ENCODE measurements at places on chromosomes 2 and 18. TPM values are rescaled to one million over a fixed set of nuclear protein-coding genes. Genes with fewer than 3 reads are reported as not detected.

The UGT1A9 gene
- not detected for total RNA-seq

The SLC9A4 gene
- total RNA-seq: not detected

The FLACC1 gene
- 0.98 TPM for total RNA-seq

The FHOD3 gene
- total RNA-seq: 20.8 TPM

The SPATA3 gene
- not detected for total RNA-seq

The PRLH gene
- total RNA-seq: not detected

The SF3B6 gene
- 73.7 TPM for total RNA-seq

DNA sequence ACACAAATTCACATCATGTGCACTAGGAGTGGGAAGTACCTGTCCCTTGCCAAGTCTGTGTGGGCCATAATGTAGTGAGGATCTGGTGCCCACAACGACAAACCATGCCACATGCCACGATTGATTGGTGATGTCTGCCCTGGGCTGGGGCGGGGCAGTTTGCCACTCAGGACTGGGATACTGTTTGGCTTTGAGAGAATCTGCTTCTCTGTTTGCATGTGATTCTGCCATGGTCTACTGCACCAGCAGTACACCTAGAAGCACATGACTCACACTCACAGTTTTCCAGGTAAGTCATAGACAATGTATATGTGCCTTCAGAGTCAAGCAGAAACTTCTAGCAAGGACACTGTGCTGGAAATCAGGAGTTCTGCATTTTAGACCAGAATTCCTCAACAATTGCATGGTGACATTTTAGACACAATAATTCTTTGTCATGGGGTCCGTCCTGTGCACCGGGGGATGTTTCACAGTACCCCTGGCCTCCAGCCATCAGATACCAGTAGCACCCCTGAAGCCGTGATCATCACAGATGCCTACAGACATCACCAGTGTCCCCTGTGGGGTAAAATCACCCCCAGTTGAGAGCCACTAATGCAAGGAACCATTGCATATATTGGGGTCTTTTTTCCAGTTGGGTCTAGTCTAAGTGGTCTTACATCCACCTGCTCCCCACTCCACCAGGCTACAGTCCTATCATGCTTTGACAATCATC, 278.3 kb downstream of the EIPR1 start:
- H3K4me3 ChIP-seq: no peak overlapping the region
- H3K4me1 ChIP-seq: no peaks in the 10 kb centered on the region
- DNase-seq: no peak
- no peaks in the 10 kb centered on the region for H3K27me3 ChIP-seq

DNA sequence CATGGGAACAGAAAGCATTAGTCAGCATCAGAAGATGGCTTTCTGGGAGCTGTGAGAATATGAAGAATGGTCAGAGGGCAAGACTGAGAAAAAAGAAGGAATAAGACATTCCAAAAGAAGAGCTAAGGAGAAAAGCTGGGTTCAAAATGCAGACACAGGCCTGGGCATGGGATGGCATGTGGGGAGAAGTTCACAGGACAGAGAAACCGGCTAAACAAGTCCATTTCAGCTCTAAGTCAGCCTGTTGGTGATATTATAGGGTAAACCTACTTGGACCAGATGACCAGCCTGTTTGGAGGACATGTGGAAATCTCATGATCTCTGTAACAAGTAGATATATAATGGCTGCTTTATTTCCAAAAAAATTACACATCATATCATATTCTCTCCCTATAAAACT, 91.7 kb upstream of the MEIS1 start:
- no peaks in the 10 kb centered on the region for H3K36me3 ChIP-seq
- no peaks in the 10 kb centered on the region for H3K27me3 ChIP-seq
- H3K4me1 ChIP-seq: no peaks in the 10 kb centered on the region
- no peak overlapping the region for H3K27ac ChIP-seq

- no peaks in the 10 kb centered on the region for H3K4me1 ChIP-seq
- no peak overlapping the region for H3K4me3 ChIP-seq
- no peak overlapping the region for H3K27ac ChIP-seq
- H3K27me3 ChIP-seq: no peaks in the 10 kb centered on the region
Observed at GRCh38 chr18:59752666-59753065, 55.4 kb upstream of the CCBE1 start.

- no peak for DNase-seq
- no peaks in the 10 kb centered on the region for H3K36me3 ChIP-seq
- H3K4me3 ChIP-seq: no peak overlapping the region
- H3K4me1 ChIP-seq: no peaks in the 10 kb centered on the region
- H3K27ac ChIP-seq: no peak overlapping the region
Observed at GRCh38 chr2:75788902-75789301, 78.2 kb upstream of the GCFC2 start.

GRCh38 chr2:221100467-221101089, 471.5 kb downstream of the EPHA4 start:
- no peak overlapping the region for H3K4me3 ChIP-seq
- no peak overlapping the region for H3K27ac ChIP-seq
- no peaks in the 10 kb centered on the region for H3K36me3 ChIP-seq
- no peaks in the 10 kb centered on the region for H3K4me1 ChIP-seq
- no peak for DNase-seq
- H3K27me3 ChIP-seq: no peaks in the 10 kb centered on the region

GRCh38 chr18:63144748-63145147, 174.8 kb downstream of the BCL2 start:
- no peak overlapping the region for H3K4me3 ChIP-seq
- no peak overlapping the region for H3K27ac ChIP-seq
- peaks cover 43% of the 10 kb centered on the region for H3K4me1 ChIP-seq
- H3K36me3 ChIP-seq: no peaks in the 10 kb centered on the region
- no peaks in the 10 kb centered on the region for H3K27me3 ChIP-seq

GRCh38 chr18:22342625-22343024, 75.1 kb downstream of the CTAGE1 start:
- H3K36me3 ChIP-seq: no peaks in the 10 kb centered on the region
- no peak overlapping the region for H3K27ac ChIP-seq
- no peak for DNase-seq
- no peaks in the 10 kb centered on the region for H3K4me1 ChIP-seq

DNA sequence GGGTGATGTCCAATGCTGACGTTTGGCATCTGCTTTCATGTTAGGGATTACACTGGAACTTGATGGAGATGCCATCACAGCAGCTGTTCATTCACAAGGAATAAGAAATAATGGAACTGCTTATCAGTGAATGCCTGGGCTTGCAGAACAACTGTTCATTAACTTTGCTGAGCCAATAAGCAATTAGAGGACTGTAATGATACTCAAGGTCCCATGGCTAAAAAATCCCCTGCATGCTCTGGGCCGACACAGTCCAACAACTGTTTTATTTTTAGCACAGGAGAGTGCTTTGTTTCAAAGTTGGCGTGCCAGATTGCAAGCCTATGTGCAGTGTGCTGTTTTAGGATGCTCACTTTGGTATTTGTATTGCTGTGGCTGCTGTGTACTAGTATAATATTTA, 408.0 kb upstream of the RGPD4 start:
- H3K27ac ChIP-seq: no peak overlapping the region
- no peaks in the 10 kb centered on the region for H3K36me3 ChIP-seq
- no peak for DNase-seq

- no peaks in the 10 kb centered on the region for H3K4me1 ChIP-seq
- no peaks in the 10 kb centered on the region for H3K27me3 ChIP-seq
- no peak for DNase-seq
- H3K36me3 ChIP-seq: no peaks in the 10 kb centered on the region
Observed at GRCh38 chr18:30987467-30988241, 54.9 kb downstream of the DSC3 start.

DNA sequence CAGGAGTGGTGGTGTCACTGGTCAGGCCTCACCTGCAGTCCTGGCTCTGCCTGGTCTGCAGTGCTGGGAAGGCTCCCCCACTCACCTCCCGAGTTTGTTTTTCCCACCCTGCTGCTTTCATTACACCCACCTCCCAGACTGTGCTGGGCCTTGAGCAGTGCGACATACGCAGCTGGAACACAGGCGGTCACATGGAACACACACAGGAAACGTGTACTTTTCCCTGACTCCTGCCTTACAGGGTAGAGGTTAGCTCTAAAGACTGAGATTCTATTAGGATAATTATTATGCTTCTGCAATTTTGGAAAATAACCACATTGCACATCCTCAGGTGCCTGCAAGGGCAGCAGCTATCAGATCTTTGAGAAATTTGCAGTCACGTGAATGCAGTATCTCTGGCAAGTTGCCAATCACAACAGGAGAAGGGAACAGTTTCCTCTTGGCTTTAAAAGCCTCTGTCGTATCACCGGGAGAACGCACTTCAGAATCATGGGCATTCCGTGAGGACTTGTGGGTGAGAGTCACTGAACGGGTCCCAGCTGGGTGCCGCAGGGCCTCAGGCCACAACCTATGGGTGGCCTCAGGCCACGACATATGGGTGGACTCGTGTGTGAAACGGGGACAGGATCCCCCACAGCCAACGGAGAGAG, 136.5 kb downstream of the ZNF236 start:
- DNase-seq: no peak
- H3K4me3 ChIP-seq: no peak overlapping the region
- no peaks in the 10 kb centered on the region for H3K36me3 ChIP-seq
- no peak overlapping the region for H3K27ac ChIP-seq
- H3K4me1 ChIP-seq: peaks cover 27% of the 10 kb centered on the region

GRCh38 chr2:220220009-220220408, 592.6 kb downstream of the SLC4A3 start:
- no peaks in the 10 kb centered on the region for H3K36me3 ChIP-seq
- DNase-seq: no peak
- no peak overlapping the region for H3K4me3 ChIP-seq
- H3K4me1 ChIP-seq: no peaks in the 10 kb centered on the region
- no peaks in the 10 kb centered on the region for H3K27me3 ChIP-seq
- no peak overlapping the region for H3K27ac ChIP-seq

GRCh38 chr18:10138719-10139118, 224.9 kb downstream of the VAPA start:
- no peaks in the 10 kb centered on the region for H3K27me3 ChIP-seq
- no peak for DNase-seq
- H3K4me3 ChIP-seq: no peak overlapping the region
- H3K36me3 ChIP-seq: no peaks in the 10 kb centered on the region

GRCh38 chr2:40554665-40555294, 102.9 kb upstream of the SLC8A1 start:
- H3K27me3 ChIP-seq: no peaks in the 10 kb centered on the region
- DNase-seq: peak; percentile 78
- no peak overlapping the region for H3K27ac ChIP-seq
- no peaks in the 10 kb centered on the region for H3K36me3 ChIP-seq
- no peaks in the 10 kb centered on the region for H3K4me1 ChIP-seq
- H3K4me3 ChIP-seq: no peak overlapping the region

- H3K4me3 ChIP-seq: no peak overlapping the region
- H3K36me3 ChIP-seq: no peaks in the 10 kb centered on the region
- no peaks in the 10 kb centered on the region for H3K27me3 ChIP-seq
- H3K27ac ChIP-seq: no peak overlapping the region
- H3K4me1 ChIP-seq: no peaks in the 10 kb centered on the region
Observed at GRCh38 chr2:220935789-220936321, 636.2 kb downstream of the EPHA4 start.

- H3K27me3 ChIP-seq: peaks cover 29% of the 10 kb centered on the region
- H3K4me1 ChIP-seq: no peaks in the 10 kb centered on the region
- peak overlapping the region; percentile 70 for H3K4me3 ChIP-seq
- peak overlapping the region; percentile 69 for H3K27ac ChIP-seq
Observed at GRCh38 chr2:19346983-19347618, 11.3 kb downstream of the OSR1 start.

- H3K4me3 ChIP-seq: no peak overlapping the region
- no peak for DNase-seq
- H3K36me3 ChIP-seq: no peaks in the 10 kb centered on the region
- no peaks in the 10 kb centered on the region for H3K27me3 ChIP-seq
Observed at GRCh38 chr2:117056376-117056748, 758.1 kb upstream of the DDX18 start.

GRCh38 chr2:75079575-75079974, 119.7 kb downstream of the TACR1 start:
- H3K27ac ChIP-seq: no peak overlapping the region
- no peaks in the 10 kb centered on the region for H3K4me1 ChIP-seq
- H3K4me3 ChIP-seq: no peak overlapping the region
- no peaks in the 10 kb centered on the region for H3K36me3 ChIP-seq

GRCh38 chr2:17762451-17762850, 8.5 kb downstream of the GEN1 start:
- no peaks in the 10 kb centered on the region for H3K36me3 ChIP-seq
- H3K4me3 ChIP-seq: no peak overlapping the region
- DNase-seq: no peak
- H3K27ac ChIP-seq: no peak overlapping the region
- no peaks in the 10 kb centered on the region for H3K27me3 ChIP-seq

GRCh38 chr18:49802623-49803022, 10.7 kb downstream of the ACAA2 start:
- H3K36me3 ChIP-seq: no peaks in the 10 kb centered on the region
- no peaks in the 10 kb centered on the region for H3K4me1 ChIP-seq
- no peak overlapping the region for H3K4me3 ChIP-seq
- no peak overlapping the region for H3K27ac ChIP-seq
- no peak for DNase-seq

GRCh38 chr2:130963849-130964793, 127.4 kb downstream of the ARHGEF4 start:
- peak overlapping the region; percentile 43 for H3K4me3 ChIP-seq
- no peaks in the 10 kb centered on the region for H3K36me3 ChIP-seq
- no peak for DNase-seq
- no peaks in the 10 kb centered on the region for H3K4me1 ChIP-seq
- no peak overlapping the region for H3K27ac ChIP-seq

DNA sequence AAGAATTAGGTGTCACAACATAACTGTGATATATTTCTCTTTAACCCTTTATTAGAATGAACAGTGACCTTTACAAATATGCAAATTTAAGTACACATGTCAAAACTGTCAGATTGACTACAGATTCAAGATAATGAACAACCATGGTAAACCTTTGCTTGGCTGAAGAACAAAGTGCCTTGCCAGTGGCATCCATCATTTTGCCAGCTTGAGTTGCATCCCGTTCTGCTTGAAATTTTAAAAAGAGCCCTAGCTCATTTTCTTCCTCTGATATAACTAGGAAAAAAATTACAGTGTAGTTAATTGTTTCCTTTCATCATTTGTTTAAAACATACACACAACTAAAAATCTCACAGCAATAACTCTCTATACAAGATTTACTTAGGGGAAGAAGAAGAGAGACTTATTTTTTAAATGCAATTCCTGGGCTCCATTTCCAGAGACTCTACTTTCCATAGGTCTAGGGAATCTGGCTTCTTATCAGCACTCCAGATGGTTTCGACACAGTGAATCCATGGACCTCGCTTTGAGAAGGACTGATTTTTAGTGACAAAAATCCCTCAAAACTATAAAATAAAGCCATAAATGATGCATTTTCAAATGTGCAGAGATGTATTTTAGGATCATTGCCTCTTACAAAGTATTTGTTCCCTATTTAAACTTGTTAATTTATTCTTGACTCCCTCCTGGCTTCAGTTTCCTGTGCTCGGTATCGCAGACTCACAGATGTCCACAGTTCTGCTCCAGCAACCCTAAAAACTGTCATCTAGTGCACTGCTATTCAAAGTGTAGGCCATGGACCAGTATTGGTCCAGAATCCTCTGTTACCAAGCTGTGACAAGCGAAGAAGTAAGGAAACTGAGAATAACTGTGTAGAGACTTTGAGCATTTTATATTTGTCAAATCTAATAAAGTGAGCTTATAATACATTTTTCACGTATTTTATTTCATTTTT, 50.1 kb downstream of the ICA1L start:
- no peak for DNase-seq
- peaks cover 10% of the 10 kb centered on the region for H3K4me1 ChIP-seq
- no peaks in the 10 kb centered on the region for H3K27me3 ChIP-seq
- no peak overlapping the region for H3K27ac ChIP-seq

GRCh38 chr2:196314157-196314556, 142.8 kb upstream of the STK17B start:
- no peak overlapping the region for H3K4me3 ChIP-seq
- no peak overlapping the region for H3K27ac ChIP-seq
- H3K36me3 ChIP-seq: no peaks in the 10 kb centered on the region

All from tibial nerve (tissue), 4 donors.